ENCODE measurements at places on chromosomes 6 and 20. TPM values are rescaled to one million over a fixed set of nuclear protein-coding genes. Genes with fewer than 3 reads are reported as not detected.

The FAM209B gene
- 0.48 TPM for total RNA-seq

The CYP39A1 gene
- total RNA-seq = not detected

The GJA1 gene
- total RNA-seq = 0.06 TPM

The OTOR gene
- not detected for total RNA-seq

The C20orf141 gene
- total RNA-seq = not detected

The CRYBG1 gene
- total RNA-seq = 31.8 TPM

The VGLL2 gene
- not detected for total RNA-seq

The PGC gene
- not detected for total RNA-seq

The PI16 gene
- total RNA-seq = not detected

The TNFRSF6B gene
- total RNA-seq = not detected

The FERMT1 gene
- 0.44 TPM for total RNA-seq

The THEMIS gene
- total RNA-seq = 33.0 TPM

The LZTS3 gene
- 0.96 TPM for total RNA-seq

The MDFI gene
- total RNA-seq = not detected

The GPSM3 gene
- 69.4 TPM for total RNA-seq

The DOK5 gene
- total RNA-seq = 5.5 TPM

The ELOVL2 gene
- not detected for total RNA-seq

The PNPLA1 gene
- not detected for total RNA-seq

The AGPAT4 gene
- 2.4 TPM for total RNA-seq

The SLC13A3 gene
- not detected for total RNA-seq

The YWHAB gene
- total RNA-seq = 260 TPM

The RAE1 gene
- total RNA-seq = 49.7 TPM
